ENCODE measurements at places on chromosomes 5 and 9. TPM values are rescaled to one million over a fixed set of nuclear protein-coding genes. Genes with fewer than 3 reads are reported as not detected.

DNA sequence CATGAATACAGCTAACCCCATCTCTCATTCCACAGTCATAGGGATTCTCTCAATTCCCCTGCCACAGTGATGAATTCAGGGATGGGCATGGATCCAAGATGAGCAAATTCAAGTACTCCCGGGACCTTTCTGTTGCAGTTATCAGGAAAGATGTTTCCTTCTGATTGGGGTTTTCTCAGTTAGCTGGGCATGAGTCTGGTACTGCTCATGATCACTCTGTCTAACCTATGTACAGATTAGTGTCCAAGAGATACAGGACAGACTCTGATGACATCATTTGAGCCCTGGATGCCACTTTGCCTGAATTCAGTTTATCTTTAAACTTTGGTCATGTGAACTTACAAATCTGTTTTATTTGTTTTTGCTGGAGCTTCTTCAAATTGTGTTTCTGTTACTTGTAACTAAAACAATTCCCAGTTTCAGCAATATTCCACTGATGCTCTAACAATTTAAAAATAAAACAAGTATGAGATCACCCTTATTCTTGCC is 257.7 kb upstream of the KLF9 start:
- no peak for DNase-seq

DNA sequence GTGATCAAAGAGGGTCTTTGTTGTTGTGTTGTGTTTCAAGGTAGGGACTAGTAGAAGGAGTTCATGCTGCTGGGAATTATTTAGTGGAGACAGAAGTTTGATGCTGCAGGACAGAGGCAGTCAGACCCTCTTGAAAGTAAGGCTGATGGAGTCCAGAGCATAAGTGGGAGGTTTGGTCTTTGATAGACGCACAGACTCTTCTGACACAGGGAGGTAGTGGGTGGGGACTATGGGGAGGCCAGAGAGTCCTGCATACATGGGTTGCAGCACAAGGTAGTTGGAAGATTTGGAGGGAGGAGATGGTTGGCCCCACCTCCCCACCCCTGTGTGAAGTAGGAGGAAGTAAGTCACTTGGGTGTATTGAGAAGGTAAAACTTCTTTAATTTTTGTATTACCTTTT is 2.4 kb upstream of the CCDC112 start:
- no peak for DNase-seq

Gene GBGT1
- 3.5 TPM for polyA plus RNA-seq

- DNase-seq, result no peak
These were observed 18.3 kb downstream of the PSAT1 start for GRCh38 chr9:78314953-78315870.

Gene ECSCR
- polyA plus RNA-seq, result 0.82 TPM

- no peak for DNase-seq
These were observed 6.9 kb downstream of the SHROOM1 start for GRCh38 chr5:132823481-132824050.

- no peak for DNase-seq
These were observed 153.4 kb downstream of the HSPA4 start for GRCh38 chr5:133205204-133205603.

GRCh38 chr9:77980622-77981021 is 51.0 kb downstream of the GNAQ start:
- DNase-seq, result no peak

- no peak for DNase-seq
These were observed 197.8 kb upstream of the NREP start for GRCh38 chr5:111954516-111955395.

- no peak for DNase-seq
These were observed 80.9 kb upstream of the SPOCK1 start for GRCh38 chr5:137580030-137580429.

- DNase-seq, result no peak
These were observed 65.0 kb downstream of the CEMIP2 start for GRCh38 chr9:71703172-71703872.

Gene LCN9
- not detected for polyA plus RNA-seq

DNA sequence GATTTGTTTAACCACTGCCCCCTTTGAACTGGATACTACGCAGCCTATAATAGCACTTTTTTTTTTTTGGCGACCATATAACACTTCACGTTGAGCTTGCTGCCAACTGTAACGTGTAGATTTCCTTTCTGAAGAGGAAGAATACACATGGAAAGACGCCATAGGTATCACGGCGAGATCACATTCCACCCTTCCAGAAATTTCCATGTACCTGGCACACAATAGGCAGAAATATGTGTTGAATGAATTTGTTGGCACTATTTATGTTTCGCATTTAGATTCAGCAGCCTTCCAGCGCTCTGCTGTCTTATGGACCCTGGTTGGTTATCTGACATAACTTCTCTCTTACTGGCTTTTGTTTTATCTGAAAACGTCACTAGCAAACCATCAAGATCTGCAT is 250.3 kb downstream of the SLIT3 start:
- DNase-seq, result no peak

- DNase-seq, result no peak
These were observed 9.7 kb upstream of the PRKACG start for GRCh38 chr9:69023650-69024049.

- DNase-seq, result no peak
These were observed 316.1 kb downstream of the IRX1 start for GRCh38 chr5:3911773-3912172.

Gene SOWAHA
- 0.05 TPM for polyA plus RNA-seq

Gene RASGEF1C
- not detected for polyA plus RNA-seq

GRCh38 chr9:104758974-104759373 is 5.0 kb upstream of the NIPSNAP3B start:
- DNase-seq, result no peak

DNA sequence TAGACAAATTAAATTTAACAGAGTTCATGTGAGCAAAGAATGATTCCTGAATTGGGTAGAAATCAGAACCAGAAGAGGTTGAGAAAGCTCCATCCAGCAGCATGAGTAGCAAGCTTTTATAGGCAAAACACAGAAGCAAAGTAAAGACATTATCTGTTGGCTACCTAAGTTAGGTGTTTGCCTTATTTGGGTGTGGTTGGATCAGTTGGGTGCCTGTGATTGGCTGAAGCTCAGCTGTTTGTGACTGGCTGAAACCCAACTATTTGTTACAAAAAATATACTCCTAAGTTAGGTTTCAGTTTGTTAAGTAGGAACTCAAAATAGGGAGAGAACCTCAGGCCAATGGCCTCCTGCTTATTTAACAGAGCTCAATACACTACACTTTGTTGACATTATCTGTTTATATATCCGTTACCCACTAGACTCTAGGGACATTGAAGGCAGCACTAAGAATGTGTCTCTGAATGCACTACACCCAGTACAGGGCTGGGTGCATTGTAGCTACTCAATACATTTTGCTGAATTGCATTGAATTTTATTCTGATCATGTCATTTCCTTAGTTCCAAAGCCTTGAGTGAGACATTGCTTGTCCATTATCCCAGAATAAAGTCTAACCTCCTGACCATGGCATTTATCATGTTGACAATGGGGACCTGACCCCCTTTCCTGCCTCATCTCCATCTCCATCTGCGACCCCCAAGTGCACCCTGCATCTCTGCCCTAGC is 98.7 kb downstream of the CCDC192 start:
- no peak for DNase-seq

DNA sequence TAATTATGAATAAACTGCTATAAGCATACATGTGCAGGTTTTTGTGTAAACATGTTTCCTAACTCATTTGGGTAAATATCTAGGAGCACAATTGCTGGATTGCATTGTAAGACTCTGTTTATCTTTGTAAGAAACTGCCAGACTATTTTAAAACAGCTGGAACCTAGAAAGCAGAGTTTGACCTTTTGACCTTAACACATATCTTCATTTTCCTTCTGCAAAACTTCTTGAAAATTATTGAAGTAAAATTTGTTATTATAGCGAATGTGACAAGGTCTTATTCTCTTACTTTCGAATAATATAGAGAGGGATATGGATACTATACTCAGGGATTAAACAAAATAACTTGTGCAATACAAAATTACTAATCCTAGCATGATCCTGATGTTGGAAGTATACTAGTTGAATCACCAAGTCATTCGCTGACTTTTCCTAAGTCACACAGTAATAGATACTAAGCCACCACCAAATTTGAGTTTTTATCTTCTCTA is 3.2 kb upstream of the ANXA1 start:
- DNase-seq, result no peak

GRCh38 chr5:76367623-76368371 is 35.3 kb upstream of the IQGAP2 start:
- no peak for DNase-seq

DNA sequence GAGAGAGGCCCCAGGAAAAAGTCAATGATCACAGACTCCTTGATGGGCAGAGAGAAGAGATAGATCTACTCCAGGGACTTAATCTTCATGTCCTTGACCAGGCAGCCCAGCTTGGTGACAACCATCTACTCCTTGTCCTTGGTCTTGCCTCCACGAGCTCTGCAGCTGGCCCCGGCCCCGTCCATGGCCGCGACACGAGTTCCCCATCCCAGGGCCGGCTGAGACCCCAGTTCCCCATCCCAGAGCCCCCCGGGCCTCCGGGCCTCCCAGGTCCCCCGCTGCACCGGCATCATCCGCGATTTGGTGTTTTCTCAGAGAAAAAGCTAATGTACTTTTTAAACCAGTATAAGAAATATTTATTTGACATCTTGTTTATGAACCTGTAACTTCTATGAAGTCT is 2.5 kb upstream of the PGGT1B start:
- DNase-seq, result no peak

Gene BTNL8
- polyA plus RNA-seq, result not detected

DNA sequence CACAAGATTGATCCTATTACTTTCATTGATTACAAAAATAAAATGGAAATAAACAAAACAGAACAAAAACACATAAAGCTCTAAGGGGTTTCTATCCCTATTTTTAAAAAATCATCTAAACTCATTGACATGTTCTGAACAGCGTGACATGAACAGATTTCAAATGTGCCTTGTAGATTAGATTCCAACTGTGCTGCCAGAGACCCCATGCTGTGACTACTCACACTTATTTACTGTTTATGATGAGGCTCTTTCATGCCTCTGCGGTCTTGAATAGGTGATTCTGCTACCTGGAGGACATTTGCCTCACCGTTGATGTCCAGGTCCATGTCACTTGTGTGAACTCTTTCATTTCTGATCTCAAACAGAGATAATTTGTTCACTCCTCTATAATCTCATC is 990.2 kb downstream of the CDH12 start:
- no peak for DNase-seq

Gene GABBR2
- 3.2 TPM for polyA plus RNA-seq

DNA sequence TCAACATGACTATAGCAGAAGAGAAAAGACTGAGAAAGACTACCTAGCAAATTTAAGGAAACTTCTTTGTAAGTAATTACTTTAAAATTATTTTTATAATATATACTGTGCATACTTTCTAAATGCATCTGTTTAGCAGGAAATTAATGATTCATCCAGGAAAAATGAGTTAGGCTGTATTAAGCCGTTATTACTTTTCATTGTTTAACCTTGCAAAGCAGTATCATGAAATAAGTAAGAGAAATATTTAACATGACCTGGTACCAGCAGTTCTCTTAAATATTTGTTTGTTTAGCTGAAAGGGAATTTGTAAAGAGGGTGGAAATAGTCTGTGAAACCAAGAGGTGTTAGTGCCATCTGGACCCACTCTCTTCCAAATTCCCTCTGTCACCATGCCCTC is 175.0 kb downstream of the GNAQ start:
- DNase-seq, result no peak

DNA sequence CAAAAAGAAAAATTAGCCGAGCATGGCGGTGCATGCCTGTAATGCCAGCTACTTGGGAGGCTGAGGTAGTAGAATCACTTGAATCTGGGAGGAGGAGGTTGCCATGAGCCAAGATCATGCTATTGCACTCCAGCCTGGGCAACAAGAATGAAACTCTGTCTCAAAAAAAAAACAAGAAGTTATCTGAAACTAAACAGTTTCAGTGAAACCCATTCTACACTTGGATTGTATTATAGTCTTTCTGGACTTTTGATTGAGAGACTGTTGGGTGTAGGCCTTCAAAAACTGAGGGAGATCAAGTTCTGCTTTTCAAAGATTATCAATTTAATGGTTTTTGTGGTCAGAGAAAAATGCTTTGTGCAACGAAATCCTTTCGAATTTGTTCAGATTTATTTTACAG is 34.6 kb upstream of the SPINK5 start:
- DNase-seq, result no peak

Gene PAPPA
- polyA plus RNA-seq, result 56.1 TPM

- no peak for DNase-seq
These were observed 259.7 kb upstream of the MSX2 start for GRCh38 chr5:174464504-174465165.

DNA sequence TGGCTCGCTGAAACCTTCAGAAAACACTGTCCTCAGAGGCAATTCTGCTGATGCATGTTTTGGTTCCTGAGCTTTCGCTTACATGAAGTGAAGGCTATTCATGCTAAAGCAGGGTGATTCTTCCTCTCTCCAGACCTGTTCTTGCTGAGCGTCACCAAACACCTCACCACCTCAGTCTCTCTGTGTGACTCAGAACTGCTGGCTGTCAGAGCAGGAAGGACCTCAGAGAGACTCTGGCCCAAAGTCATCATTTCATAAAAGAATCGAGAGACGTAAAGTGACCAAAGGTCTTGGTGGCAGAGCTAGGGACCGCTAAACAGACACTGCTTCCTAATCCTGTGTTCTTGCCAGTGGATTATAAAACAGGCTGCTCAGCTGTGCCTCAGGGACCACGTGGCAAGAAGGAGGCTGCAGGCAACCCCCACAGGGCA is 73.8 kb downstream of the LHFPL2 start:
- DNase-seq, result no peak

DNA sequence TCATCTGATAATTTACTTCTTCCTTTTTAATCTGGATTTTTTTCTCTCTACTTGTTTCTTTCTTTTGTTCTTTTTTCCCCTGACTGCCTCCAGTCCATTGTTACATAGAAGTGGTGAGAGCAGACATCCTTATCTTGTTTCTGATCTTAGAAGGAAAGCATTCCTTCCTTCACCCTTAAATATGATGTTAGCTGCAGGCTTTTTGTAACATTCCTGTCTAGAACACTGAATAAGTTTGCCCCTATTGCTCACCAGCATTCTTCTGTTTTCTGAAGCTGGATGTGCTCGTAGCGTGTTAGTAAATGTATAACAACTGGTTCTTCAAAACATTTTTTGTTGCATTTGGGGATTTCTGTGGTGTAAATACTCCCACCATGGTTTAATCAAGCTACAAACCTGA is 136.7 kb upstream of the NFIL3 start:
- no peak for DNase-seq

Gene FOXI1
- not detected for polyA plus RNA-seq

Gene WDR38
- not detected for polyA plus RNA-seq

- DNase-seq, result no peak
These were observed 3.8 kb downstream of the NDST1 start for GRCh38 chr5:150511578-150512367.

Gene STPG3
- polyA plus RNA-seq, result not detected

DNA sequence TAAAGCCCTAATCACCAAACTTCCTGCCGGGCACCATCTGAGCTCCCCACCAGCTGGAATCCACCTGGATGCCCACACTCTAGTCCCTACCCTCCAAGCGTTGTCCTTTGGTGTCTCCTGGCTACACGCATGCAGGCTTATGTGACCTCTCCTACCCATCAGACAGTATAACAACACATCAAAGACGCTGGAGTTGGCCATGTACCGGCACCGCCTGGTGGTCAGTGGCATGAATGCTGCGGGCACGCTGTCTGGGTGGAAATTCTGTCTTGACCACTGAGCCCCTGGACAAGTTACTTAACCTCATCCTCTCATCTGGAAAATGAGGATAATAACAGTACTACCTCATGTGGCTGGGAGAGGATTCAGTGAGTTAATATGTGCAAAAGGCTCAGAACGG is 23.4 kb upstream of the CORO2A start:
- DNase-seq, result no peak

Measured in AG04450 (cell line).